Endodermal cell (in vitro differentiated cells): ENCODE measurements at places on chromosomes 3 and 15. TPM values are rescaled to one million over a fixed set of nuclear protein-coding genes. Genes with fewer than 3 reads are reported as not detected.

Gene PROS1
- total RNA-seq: 39.1 to 52.4 TPM (median 52.4 TPM) in 3 replicates

GRCh38 chr15:77002954-77003912 is 8.3 kb downstream of the PSTPIP1 start:
- H3K27me3 ChIP-seq: no peaks in the 10 kb centered on the region
- no peak overlapping the region for H3K27ac ChIP-seq
- H3K4me1 ChIP-seq: no peaks in the 10 kb centered on the region
- no peak for DNase-seq

- H3K27ac ChIP-seq: no peak overlapping the region
- DNase-seq: no peak
- no peaks in the 10 kb centered on the region for H3K27me3 ChIP-seq
- H3K4me1 ChIP-seq: peaks cover 3% of the 10 kb centered on the region
- H3K36me3 ChIP-seq: no peaks in the 10 kb centered on the region
- H3K4me3 ChIP-seq: no peak overlapping the region
These were observed 90.7 kb downstream of the IMPG2 start for GRCh38 chr3:101229681-101230080.

DNA sequence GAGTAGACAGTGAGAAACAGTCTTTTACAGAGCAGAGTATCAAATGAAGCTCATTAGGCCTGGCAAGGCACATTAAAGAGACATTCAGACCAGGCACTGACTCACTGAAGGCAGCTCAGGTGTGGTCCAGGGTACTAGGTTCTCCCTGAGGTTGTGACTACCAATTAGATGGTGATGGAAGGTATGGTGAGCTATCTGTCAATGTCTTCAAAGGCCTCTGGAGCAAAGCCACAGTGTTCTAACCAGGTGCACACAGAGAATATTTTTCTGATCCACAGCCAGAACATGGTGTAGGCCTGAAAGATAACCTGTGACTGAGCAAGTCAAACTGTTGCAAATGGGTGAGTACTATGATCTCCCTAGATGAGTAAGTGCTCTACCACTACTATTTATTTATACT is 51.5 kb downstream of the EOMES start:
- H3K36me3 ChIP-seq: no peaks in the 10 kb centered on the region
- H3K27ac ChIP-seq: no peak overlapping the region
- no peak for DNase-seq

Gene RTP1
- 0.88 and 1.4 TPM in 2 replicates for total RNA-seq

Gene C3orf20
- 0.11 TPM in 1 of 2 replicates, not detected in the other for total RNA-seq

Gene SNX22
- total RNA-seq: 1.9 and 2.6 TPM in 2 replicates

DNA sequence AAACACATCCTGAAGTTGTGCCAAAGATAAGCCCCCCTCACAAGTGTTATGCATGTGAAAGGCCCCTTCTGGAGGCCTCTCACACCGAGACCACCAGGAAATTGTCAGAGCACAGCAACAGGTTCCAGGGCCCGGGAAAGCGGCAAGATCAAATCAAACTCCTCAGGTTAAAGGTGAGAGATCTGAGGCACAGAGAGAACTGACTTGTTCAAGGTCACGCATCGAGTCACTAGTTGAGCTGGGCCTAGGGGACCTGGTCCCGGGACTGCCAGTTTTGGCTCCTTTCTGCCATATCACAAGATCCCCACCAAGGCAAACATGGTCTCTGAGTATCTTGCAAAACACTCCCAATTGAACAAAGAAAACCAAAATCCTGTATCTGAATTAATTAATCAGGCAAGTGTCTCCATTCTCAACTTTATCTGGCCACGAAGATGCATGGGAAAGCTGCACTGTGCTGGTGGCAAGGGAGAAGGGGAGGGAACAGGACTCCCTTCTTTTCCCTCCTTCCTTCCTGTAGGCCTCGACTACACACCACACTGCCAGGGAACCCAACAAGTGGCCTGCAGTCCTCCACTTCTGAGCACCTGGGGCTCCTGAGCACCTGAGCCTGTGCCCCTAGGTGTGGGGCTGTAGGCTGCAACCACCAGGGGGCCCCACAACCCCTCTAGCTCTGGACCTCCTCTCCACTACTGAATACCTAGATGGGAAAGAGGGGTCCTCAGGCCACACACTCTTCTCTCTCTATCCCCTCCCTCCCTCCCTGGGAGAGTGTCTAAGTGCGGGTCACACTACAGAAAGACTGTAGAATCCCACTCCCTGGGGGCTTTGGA is 37.3 kb downstream of the ANP32A start:
- no peak overlapping the region for H3K4me3 ChIP-seq
- H3K4me1 ChIP-seq: no peaks in the 10 kb centered on the region
- H3K27me3 ChIP-seq: no peaks in the 10 kb centered on the region
- H3K36me3 ChIP-seq: peaks cover 92% of the 10 kb centered on the region
- peak; percentile 90 for DNase-seq
- no peak overlapping the region for H3K27ac ChIP-seq

Gene GPR171
- not detected in 2 replicates for total RNA-seq

Gene DZIP1L
- total RNA-seq: 20.8 and 32.5 TPM in 2 replicates

DNA sequence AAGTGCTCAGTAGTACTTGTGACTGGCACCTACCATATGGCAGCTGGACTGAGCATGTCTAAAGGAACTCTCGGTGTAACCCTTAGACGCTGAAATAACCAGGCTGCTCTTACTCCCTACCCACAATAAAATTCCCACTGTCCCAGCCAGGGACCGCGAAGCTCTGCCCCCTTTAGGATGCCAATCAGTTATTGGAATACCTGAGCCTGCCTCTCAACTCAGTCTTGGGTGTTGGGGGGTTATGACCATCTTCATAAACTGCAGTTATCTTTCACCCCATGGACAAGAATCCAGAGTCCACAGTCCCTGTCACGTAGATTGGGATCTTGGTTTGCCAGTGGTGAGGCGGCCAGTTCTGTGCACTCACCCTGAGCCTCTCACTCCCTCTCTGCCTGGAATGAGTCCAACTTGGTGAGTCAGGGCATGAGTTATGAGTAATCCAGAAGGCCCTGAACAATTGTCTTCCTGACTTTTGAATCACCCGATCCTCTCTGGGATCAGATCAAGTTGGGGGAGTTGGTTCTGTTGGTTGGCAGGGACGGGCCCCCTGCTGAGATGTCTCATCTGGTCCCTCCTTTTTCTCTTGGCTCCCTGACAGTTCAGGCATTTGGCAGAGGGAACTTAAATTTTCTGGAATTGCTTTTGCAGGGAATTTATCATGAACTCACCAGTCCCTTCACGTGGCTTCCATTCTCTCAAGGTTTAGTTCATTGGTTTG is 120.1 kb upstream of the UBE2E1 start:
- no peaks in the 10 kb centered on the region for H3K36me3 ChIP-seq
- no peak overlapping the region for H3K4me3 ChIP-seq
- no peak overlapping the region for H3K27ac ChIP-seq
- H3K27me3 ChIP-seq: no peaks in the 10 kb centered on the region
- no peak for DNase-seq

GRCh38 chr3:33115024-33115768 is 1.4 kb downstream of the CRTAP start:
- H3K36me3 ChIP-seq: peaks cover 5% of the 10 kb centered on the region
- DNase-seq: peak; percentile 58
- no peak overlapping the region for H3K27ac ChIP-seq
- no peaks in the 10 kb centered on the region for H3K27me3 ChIP-seq
- H3K4me3 ChIP-seq: peak overlapping the region; percentile 79

Gene TMEM39A
- total RNA-seq: 81.8 to 89.4 TPM (median 83.8 TPM) in 3 replicates

Gene CHAC1
- 7.5 to 9.0 TPM (median 8.4 TPM) in 3 replicates for total RNA-seq

GRCh38 chr3:114721864-114722263 is 425.2 kb downstream of the ZBTB20 start:
- no peaks in the 10 kb centered on the region for H3K36me3 ChIP-seq
- DNase-seq: no peak
- H3K27ac ChIP-seq: no peak overlapping the region
- no peaks in the 10 kb centered on the region for H3K27me3 ChIP-seq
- no peaks in the 10 kb centered on the region for H3K4me1 ChIP-seq
- no peak overlapping the region for H3K4me3 ChIP-seq

DNA sequence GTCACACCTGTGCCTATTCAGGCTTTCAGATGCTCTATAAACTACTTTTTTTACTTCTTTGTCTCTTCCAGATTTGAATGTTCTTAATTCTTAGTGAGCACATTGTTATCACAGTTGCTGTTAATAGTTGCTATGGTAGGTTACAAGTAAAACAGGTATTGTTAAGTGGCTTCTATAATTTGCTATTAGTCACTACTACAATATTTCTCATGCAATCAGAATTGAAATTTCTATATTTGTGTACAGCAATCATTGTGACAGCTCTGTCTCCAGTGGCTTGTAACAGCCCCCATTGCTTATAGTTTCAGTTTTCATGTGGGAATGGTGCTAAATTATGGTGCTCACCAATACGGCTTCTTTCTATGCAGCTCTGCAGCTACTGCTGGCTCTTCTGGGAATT is 318.4 kb upstream of the GOLIM4 start:
- no peaks in the 10 kb centered on the region for H3K27me3 ChIP-seq
- no peak overlapping the region for H3K4me3 ChIP-seq
- no peak overlapping the region for H3K27ac ChIP-seq
- DNase-seq: no peak
- H3K36me3 ChIP-seq: no peaks in the 10 kb centered on the region

DNA sequence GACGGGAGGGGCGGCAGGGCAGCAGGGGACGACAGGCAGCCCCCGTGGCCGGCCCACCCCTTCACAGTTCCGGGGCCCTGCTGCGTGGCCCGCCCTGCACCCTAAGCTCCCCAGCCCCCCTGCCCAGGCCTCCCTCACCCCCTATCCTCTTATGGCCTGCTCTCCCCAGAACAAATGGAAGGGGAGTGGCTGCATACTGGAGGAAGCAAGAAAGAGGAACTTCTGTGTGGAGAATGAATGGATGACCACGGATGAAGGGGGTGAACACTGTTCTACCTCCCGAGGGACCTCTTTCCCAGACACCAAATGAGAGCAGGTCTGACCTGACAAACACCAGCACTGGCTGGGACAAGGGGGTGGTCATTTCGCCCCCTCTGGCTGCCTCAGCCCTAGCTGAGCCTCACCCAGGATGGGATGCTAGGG is 25.0 kb downstream of the SEC61A1 start:
- H3K4me3 ChIP-seq: no peak overlapping the region
- H3K36me3 ChIP-seq: peaks cover 31% of the 10 kb centered on the region
- peaks cover 3% of the 10 kb centered on the region for H3K4me1 ChIP-seq
- no peak for DNase-seq
- no peak overlapping the region for H3K27ac ChIP-seq
